ENCODE measurements at places on chromosomes 3 and 15.

- DNase-seq: no peak
Measured at GRCh38 chr3:122078235-122078935, 23.2 kb downstream of the CD86 start.

DNA sequence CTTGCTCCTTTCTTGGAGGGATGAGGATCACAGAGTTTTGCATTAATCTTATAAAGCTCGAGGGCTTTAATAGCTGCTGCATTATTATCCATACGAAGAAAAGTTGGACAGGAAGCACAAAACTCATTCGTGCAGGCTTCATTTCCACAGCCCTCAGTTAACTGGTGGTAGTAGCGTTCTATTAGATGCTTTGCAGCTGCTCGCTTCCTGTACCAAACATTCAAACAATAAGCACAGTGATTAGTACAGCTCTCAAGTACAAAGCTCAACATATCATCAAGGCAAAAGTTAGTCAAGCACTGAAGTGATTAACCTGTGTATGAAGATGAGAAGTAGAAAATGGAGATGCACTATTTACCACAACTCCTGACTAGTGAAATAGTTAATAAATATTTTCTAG is 63.3 kb downstream of the UBE3A start:
- DNase-seq: no peak

DNA sequence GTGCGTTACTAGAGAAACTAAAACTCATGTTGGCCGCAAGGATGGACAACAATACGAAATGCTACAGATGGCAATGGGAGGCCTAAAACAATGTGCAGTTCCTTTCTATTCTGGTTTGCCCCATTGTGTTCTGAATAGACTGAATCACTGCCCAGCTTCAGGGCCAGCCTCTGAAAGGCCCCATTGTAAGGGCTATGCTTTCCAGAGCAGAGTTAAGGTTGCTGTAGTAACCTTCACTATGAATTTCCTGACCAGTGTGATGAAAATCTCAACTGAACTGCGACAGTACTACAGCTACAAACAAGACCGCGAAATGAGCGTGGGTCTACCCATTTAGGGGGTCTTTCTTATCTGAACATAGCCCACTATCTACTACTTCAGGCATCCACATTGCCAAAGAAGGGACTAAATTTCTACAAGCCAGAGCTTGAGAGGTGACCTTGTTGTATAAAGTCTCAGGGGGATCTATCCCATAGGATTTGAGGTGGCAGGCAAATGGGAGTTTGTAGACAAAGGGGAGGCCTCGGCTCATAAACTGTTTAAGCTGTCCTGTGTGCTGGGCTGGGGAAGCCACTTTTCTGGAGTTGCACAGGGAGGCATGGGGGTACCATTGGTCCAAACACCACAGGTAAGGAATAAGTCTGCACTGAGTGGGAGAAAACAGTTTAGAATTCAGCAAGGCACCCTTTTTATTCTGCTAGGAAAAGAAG is 80.1 kb downstream of the MYO1E start:
- DNase-seq: no peak

DNA sequence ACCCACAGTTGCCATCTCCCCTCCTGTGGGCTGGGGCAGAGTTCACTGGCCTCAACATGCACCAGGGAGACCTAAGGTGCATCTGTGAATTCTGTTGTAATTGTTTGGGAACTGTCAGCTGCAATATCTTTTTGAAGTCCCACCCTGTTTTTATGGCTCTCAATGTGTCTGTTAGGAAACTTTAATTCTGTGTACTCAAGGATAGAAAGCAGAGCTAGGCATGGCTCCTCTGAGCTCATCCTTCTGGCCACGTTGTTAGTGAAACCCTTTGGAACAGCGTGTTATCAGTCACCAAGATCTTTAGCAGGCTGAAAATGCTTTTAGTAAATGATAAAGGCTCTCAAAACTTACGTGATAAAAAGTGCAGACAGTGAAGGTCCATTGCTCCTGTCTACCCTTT is 33.6 kb upstream of the MTMR10 start:
- no peak for DNase-seq

GRCh38 chr3:58001979-58002378 is 6.2 kb upstream of the FLNB start:
- DNase-seq: no peak

DNA sequence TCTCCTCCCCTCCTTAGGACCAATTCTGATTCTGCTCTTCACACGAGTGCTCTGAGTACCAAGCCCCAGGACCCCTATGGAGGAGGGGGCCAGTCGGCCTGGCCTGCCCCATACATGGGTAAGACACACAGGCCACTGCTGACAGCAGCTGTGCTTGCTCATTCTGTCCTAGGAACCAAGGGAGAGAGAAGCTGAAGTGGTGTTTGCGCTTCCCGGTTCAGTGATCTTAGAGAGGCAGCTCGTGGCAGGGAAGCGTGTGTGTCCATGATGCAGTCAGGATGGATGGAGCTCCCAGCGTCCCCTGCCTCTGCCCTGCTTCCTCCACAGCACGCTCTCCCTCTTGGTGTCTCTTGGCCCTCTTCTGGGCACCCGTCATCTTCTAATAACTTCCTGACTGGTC is 77.6 kb downstream of the CRTC3 start:
- no peak for DNase-seq

- DNase-seq: no peak
Measured at GRCh38 chr3:114892880-114893279, 254.2 kb downstream of the ZBTB20 start.

- DNase-seq: peak; percentile 71
Measured at GRCh38 chr3:134446800-134447199, 39.0 kb downstream of the ANAPC13 start.

DNA sequence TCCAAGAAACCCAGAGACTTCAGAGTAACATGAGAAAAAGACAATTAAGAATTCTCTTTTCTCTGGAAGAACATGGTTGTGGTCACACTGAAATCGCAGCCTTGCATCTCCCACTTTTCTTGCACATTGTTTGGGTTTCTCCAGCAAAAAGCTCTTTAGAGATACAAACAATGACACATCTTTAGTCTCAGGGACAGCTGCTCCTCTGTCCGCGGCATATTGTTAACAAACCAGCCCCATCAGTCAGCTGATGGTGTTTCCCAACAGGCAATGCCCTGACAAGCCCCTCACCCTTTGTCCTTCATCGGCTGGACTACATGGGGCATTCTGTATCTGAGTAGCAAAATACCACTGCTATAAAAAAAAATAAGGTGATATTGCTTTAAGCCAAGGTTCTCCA is 53.4 kb downstream of the UMPS start:
- no peak for DNase-seq

DNA sequence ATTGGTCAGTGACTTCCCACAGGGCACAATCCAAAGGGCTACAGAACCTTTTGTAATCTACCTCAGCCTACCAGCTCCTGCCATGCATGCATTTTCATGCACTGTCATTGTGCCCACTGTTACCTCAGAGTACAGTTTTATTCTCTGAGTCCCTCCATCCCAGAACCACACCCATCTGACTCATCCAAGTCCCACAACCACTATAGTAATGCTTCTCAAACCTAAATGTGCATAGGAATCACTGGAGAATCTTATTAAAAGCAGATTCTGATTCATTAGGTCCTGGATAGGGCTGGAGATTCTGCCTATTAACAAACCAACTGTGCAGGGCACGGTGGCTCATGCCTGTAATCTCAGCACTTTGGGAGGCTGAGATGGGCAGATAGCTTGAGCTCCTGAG is 3.7 kb upstream of the B3GALNT1 start:
- peak; percentile 19 for DNase-seq

DNA sequence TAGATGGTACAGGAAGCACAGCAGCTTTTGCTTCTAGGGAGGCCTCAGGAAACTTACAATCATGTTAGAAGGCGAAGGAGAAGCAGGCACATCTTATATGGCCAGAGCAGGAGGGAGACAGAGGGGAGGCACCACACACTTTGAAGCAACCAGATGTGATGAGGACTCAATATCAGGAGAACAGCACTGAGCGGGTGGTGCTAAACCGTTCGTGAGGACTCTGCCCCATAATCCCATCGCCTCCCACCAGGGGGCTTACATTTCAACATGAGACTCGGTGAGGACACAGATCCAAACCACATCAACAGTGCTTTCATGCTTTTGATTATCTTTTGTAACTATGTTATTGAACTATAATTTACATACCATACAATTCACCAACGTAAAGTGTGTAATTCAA is 7.6 kb upstream of the TMEM44 start:
- no peak for DNase-seq

DNA sequence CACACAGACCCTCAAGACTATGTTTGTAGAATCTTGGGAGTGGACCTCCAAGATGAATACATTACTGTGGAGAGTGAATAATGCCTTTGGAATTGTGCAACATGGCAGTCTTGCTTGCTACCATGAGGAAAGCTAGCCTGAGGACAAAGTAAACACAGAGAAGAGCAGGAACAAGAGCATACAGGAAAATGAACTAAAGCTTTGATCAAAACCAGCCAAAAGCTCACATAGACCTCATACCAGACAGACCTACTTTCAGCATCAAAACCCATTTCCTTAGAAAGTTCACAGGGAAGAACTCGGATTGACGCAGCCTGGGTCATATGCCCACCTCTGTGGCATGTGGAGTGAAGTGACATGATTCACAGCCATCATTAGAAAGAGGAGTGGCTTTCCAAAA is 3.3 kb upstream of the RAB8B start:
- DNase-seq: no peak

DNA sequence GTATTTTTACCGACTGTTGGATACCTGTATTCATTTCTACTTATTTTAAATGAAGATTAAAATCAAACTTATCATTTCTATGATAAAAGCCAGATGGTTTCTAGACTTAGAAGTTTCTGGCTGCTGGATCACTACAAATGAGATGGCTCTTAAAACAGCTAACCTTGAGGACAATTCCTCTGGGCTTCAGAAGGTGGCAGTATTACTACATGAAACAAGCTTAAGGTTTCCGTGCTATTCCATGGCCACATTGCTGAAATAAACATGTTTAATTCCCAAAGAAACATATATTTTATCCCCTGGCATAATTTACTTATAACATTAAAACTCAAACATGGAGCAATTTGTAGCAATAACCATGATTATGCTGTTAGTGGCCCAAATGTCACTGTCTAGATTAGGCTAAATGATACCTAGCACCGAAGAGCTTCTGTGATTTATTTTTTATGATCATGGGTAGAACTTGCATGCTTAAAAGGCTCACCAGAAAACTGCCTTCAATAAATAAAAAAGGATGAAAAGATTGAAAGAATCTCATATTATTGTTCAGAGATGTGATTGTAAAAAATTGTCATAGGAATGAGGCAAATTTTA is 204.0 kb upstream of the NANOGP8 start:
- peak; percentile 26 for DNase-seq

- DNase-seq: no peak
Measured at GRCh38 chr15:88708655-88709054, 69.8 kb downstream of the ISG20 start.

DNA sequence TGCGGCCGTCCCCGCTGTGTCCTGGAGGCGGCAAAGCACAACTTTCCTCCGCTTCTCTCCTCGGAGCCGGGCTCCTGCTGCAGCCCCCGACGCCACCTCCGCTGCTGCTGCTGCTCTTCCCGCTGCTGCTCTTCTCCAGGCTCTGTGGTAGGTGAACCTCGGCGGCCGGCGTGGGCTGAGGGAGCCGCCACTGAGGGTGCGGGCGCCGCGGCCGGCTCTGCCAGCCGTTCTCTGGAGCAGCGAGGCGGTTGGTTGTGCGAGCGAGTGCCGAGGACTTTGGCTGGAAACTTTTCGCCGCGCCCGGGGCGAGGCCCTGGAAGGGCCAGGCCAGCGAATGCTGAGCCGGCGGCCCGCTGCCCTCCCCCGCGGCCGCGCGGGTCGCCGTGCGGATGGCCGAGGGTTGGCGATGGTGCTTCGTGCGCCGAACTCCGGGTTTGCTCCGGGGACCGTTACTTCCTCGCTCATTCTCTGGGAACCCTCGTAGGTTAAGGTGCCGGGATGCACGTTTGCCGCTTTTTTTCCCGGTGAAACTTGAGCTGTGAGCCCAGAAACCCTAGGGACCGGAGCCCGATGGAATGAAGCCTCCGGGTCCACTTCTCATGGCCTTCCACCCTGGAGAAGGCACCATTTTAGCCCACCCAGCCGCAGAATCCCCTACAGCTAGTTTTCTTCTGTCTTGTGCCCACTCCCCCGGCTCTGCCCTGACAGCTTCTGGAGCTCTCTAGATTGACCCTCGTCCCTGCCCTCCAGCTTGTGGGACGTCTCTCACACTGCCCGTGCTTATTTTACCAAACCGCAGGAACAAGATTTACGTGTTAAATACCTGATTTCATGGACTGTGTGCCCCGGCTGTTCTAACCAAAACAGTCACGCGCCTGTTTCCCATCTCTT is 660 bp downstream of the NECTIN3 start:
- DNase-seq: no peak

DNA sequence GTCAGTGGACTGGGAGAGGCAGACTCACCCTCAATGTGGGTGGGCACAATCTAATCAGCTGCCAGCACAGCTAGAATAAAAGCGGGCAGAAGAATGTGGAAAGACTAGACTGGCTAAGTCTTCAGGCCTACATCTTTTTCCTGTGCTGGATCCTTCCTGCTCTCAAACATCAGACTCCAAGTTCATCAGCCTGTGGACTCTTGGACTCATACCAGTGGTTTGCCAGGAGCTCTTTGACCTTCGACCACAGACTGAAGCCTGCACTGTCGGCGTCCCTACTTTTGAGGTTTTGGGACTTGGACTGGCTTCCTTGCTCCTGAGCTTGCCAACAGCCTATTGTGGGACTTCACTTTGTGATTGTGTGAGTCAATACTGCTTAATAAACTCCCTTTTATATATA is 68.0 kb downstream of the CNTN3 start:
- DNase-seq: no peak

- no peak for DNase-seq
Measured at GRCh38 chr3:53773611-53774368, 72.4 kb downstream of the CHDH start.
